Adrenal gland (tissue), 19 donors: ENCODE measurements at places on chromosomes 5 and 9. TPM values are rescaled to one million over a fixed set of nuclear protein-coding genes. Genes with fewer than 3 reads are reported as not detected.
A peak's percentile ranks its signal among the peaks of the same experiment; 100 is the strongest.

- no peaks in the 10 kb centered on the region for H3K4me1 ChIP-seq
- H3K27ac ChIP-seq = no peak overlapping the region
- H3K36me3 ChIP-seq = no peaks in the 10 kb centered on the region
- DNase-seq = no peak
- no peak overlapping the region for H3K4me3 ChIP-seq
These were observed 45.6 kb upstream of the JADE2 start for GRCh38 chr5:134479839-134480238.

- H3K4me1 ChIP-seq = no peaks in the 10 kb centered on the region
- DNase-seq = no peak
- H3K4me3 ChIP-seq = no peak overlapping the region
- H3K36me3 ChIP-seq = no peaks in the 10 kb centered on the region
These were observed 366.2 kb upstream of the PDE4D start for GRCh38 chr5:60259730-60260129.

DNA sequence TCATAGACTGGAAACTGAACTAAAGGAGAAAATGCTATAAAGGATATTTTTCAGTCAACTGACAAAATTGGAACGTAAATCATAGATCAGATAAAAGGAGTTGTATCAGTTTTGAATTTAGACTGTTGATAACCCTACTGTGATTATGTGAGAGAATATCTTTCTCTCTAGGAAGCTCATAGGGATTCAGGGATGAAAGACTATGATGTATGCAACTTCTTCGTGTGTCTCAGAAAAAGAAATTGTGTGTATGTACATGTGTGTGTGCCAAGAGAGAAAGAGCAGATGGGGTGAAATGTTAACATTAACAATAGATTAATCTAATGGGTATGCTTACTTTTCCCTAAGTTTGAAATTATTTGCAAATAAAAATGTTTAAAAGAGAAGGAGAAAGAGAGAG lies 30.7 kb upstream of the C5orf58 start:
- H3K27me3 ChIP-seq = no peaks in the 10 kb centered on the region
- H3K36me3 ChIP-seq = no peaks in the 10 kb centered on the region
- DNase-seq = no peak
- no peaks in the 10 kb centered on the region for H3K4me1 ChIP-seq

DNA sequence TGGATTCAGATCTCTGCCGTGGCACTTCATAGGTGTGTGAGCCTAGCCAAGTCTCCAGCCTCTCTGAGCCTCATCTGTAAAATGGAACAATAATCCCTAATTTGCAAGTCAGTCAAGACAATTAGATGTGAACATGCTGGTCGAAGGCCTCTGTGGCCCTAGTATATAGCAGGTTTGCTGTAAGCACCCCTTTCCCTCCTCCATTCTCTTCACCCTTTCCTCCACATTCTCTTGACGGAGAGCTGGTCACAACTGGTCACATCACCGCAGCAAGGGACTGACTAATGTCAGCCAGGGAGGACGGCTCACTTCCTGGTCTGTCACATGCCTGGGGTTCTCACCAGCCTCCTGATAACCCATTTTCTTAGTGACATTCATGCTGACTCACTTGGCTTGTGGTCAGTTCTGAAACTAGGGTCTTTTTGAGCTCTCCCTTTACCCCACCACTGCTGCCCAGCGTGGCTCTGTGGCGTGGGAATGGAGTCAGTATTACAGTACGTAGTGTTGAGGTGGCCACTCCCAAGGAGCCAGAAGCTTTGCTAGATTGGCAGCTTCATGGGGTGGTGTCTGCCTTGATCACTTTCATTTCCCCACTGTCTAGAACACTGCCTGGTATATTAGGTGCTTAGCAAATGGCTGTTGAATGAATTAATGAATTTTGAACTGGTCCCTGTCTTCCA lies 47.8 kb downstream of the ERGIC1 start:
- DNase-seq = peak; percentile 88
- no peaks in the 10 kb centered on the region for H3K27me3 ChIP-seq
- H3K4me3 ChIP-seq = no peak overlapping the region
- peak overlapping the region; percentile 94 for H3K27ac ChIP-seq
- no peaks in the 10 kb centered on the region for H3K36me3 ChIP-seq

- no peaks in the 10 kb centered on the region for H3K4me1 ChIP-seq
- DNase-seq = no peak
- no peaks in the 10 kb centered on the region for H3K27me3 ChIP-seq
- H3K4me3 ChIP-seq = no peak overlapping the region
- no peaks in the 10 kb centered on the region for H3K36me3 ChIP-seq
These were observed 14.2 kb downstream of the ABHD17B start for GRCh38 chr9:71896761-71897160.

DNA sequence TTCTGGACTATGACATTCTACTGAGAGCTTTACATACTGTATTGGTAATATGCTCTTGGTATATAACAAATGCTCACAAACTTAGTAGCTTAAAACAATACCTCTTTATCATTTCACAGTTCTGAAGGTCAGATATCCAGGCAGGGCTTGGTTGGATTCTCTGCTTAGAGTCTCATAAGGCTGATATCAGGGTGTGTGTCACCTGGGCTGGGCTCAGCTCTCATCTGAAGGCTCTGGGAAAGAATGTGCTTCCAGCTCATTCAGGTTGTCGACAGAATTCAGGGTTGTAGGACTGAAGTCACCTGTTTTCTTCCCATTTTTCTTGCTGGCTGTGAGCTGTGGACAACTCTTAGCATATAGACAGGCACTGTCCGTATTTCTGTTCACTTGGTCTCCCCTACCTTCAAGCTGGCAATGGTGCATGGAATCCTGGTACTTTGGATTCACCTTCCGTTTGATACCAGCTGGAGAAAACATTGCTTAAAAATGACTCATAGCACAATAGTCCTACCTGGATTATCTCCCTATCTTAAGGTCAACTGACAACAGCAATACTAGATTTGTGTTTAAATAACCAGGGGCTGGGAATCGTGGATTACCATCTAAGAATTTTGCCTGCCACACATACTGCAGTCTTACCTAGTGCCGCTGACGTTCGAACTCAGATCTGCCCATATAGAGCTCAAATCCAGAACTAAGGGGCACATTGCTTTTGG lies 69.2 kb downstream of the RCL1 start:
- H3K4me3 ChIP-seq = no peak overlapping the region
- no peak overlapping the region for H3K27ac ChIP-seq
- H3K4me1 ChIP-seq = no peaks in the 10 kb centered on the region
- no peak for DNase-seq

DNA sequence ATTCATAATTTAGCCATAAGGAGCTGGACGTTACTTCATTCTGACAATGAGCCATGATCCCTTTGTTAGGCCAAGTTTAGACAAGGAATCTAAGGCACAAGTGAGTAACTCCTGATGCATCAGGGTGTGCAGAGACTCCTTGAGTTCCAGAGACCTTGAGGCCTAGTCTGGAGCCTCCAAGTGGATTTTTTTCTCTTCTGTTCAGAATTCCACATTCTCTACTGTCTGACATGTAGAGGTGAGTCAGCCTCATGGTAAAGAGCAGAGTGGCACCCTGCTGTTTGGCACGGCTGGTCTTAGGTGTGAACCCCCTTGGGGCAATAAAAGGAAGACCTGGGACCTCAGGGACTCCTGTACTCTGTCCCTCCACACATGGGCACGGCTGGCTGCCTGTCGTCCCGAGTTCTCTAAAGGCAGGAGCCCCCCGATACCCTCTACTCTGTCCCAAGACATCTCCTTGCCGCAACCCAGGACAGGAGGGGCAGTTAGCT lies 22.0 kb upstream of the TGFBI start:
- H3K4me1 ChIP-seq = peaks cover 10% of the 10 kb centered on the region
- H3K4me3 ChIP-seq = no peak overlapping the region
- no peak overlapping the region for H3K27ac ChIP-seq
- no peak for DNase-seq
- H3K36me3 ChIP-seq = no peaks in the 10 kb centered on the region
- H3K27me3 ChIP-seq = peaks cover 6% of the 10 kb centered on the region

CCDC112 gene
- polyA plus RNA-seq = 6.8 TPM

NME5 gene
- 15.7 TPM for polyA plus RNA-seq

TMEM215 gene
- 0.03 TPM for polyA plus RNA-seq

LCN10 gene
- polyA plus RNA-seq = 9.5 TPM
